Activated naive CD4-positive, alpha-beta T cell treated with anti-CD3 and anti-CD28 coated beads, Interleukin-2, amount 10 ng/mL, durations not matched to agents 7 days and 5 days (primary cell): ENCODE measurements at places on chromosomes 16 and 17.

DNA sequence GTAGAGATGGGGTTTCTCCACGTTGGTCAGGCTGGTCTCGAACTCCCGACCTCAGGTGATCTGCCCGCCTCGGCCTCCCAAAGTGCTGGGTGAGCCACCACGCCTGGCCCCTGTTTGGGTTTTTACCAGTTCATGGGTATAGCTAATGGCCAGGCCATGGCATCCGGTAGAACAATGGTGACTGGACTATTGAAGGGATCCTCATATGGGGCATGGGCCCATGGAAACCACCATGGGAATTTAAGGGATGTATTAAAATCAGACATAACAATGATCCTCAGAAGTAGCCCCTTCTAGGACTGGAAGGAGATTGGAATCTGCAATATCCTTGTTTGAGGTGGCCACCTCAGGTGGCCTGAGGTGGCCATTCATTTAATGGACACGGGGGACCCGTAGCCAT is 17.5 kb upstream of the GUCY2D start:
- no peak for DNase-seq

- peak; percentile 69 for DNase-seq
Measured at GRCh38 chr16:68257251-68257905, 6.9 kb upstream of the SLC7A6 start.

DNA sequence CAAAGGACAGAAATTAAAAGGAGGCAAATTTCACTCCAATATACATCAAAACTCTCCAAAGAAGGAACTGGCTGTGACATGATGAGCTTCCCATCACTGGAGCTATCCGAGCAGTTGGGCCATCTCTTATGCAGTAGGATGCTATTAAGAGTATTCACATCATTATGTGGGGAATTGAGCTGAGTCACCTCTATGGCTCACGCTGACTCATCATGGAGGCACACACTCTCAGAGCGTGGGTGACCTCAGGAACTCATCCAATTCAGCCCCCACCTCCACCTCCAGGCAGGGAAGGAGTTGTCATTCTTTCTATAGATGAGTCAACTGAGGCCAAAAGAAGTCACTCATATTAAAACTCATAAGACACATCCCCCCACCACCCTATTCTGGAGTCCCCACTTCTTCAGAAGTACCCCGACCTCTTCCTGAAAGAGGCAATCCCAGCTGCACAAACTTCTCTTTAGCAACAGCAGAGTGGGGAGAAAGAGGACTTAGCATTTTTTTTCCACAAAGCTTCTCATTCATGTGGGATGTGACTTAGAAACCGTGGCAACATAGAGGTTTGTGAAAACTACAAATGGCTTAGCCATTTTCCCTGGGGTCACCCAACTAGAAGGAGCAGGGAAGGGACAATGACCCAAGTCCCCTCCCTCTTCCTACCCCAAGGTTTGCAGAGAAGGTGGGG is 32.5 kb downstream of the ABCC12 start:
- no peak for DNase-seq

GRCh38 chr16:55513616-55514015 is 4.7 kb downstream of the LPCAT2 start:
- DNase-seq, result no peak

DNA sequence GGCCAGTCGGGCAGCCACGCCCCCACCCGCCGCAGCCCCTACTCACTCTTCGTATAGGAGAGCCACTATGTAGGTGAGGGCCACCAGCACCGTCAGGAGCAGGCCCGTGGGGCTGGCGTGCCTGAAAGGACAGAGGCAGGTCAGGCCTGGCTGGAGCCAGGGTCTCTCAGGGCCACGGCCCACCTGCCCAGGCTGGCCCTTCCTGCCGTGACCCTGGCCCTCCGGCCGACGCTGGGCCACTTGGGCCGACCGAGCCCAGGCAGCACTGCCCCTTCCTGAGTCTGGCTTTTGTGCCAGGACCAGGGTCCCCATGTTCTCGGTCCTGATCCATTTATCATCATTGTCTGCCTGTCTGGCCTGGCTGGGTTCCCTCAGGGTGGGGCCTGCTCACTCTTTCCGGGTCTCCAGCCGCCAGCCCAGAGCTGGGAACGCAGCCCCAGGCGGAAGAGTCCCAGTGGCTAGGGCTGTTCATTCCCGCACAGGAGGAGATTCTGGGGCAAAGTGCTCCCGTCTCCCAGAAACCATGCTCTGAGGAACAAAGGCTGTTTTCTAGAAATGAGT is 10.1 kb upstream of the RASD1 start:
- no peak for DNase-seq

DNA sequence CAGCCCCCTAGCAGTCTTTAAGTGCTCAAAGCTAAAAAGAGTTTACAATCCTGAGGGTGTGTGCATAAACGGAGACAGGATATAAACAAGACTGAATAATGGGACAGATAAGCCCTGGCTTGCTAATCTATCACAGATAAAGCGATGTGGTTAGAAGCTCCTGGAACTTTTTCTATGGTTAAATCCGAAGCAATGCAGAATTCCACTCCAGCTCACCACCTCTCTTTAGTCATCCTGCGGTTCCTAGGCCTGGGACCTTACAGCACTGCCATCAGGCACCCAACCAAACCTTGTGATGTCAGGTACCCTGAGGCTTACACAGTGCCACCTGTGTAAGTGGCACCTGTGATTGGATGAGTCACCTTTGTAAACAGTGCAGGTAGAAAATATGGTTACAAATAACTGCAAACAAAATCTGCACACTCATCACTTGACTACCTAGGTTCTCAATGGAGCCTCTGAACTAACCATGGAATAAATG is 31.5 kb upstream of the B4GALNT2 start:
- no peak for DNase-seq

DNA sequence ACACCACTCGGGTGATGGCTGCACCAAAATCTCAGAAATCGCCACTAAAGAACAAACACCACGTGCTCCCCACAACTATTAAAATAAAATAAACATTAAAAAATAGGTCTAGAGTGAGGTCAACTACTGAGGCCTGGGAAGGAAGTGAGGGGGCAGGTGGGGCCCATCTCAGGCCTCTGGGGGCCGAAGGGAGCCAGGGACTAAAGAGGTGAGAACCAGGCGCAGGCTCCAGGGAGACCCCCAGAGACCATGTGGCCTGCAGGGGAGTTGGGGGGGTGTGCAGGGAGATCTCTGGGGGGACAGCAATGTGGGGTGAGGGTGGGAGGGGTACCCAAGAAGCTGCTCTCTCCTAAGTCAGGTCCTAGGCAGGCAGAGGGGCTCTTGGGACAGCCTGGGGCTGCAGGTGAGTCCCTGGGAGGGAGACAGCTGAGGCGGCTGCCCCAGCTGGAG is 111.3 kb upstream of the SMURF2 start:
- DNase-seq, result no peak

DNA sequence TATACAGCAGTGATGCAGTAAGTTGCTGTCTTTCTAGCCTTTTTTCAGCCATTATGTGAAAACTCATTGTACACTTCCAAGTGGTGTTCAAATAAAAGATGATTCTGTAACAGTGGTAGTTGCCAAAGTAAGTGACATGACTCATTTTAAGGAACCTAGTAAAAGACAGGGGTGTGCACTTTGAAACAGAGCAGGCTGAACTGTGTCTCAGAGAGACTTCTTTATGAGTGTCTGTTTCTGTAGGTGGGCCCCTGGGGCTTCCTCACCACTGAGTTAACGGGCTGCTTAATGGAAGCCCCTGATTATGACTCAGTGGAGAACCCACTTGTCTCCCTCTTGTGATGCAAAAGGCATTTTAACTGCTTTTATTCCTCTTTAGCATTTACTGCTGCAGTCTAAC is 147.3 kb downstream of the PCTP start:
- DNase-seq, result no peak

GRCh38 chr17:73603971-73604370 is 40.3 kb downstream of the SDK2 start:
- no peak for DNase-seq

- no peak for DNase-seq
Measured at GRCh38 chr17:82502207-82502606, 17.3 kb upstream of the FOXK2 start.

DNA sequence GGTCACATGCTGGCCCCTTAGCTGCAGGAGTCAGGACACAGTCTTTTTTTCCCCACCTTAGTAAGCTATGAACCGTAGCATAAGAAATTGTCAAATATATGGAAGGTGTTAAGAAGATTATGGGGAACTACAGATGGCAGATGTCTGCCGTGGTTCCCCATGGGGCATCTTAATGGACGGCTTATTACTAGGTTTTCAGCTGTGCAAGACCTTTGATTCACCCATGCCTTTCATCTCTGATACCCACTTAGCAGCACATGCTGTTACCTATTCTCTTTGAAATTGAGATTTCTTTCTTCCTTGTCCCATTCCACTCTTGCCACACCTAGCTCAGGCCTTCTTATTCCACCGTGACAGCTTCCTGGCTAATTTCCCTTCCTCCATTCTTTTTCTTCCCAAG is 70.7 kb downstream of the RPTOR start:
- no peak for DNase-seq

GRCh38 chr17:63335831-63336230 is 110.3 kb downstream of the CYB561 start:
- no peak for DNase-seq

- no peak for DNase-seq
Measured at GRCh38 chr16:13306161-13306995, 405.0 kb downstream of the SHISA9 start.

DNA sequence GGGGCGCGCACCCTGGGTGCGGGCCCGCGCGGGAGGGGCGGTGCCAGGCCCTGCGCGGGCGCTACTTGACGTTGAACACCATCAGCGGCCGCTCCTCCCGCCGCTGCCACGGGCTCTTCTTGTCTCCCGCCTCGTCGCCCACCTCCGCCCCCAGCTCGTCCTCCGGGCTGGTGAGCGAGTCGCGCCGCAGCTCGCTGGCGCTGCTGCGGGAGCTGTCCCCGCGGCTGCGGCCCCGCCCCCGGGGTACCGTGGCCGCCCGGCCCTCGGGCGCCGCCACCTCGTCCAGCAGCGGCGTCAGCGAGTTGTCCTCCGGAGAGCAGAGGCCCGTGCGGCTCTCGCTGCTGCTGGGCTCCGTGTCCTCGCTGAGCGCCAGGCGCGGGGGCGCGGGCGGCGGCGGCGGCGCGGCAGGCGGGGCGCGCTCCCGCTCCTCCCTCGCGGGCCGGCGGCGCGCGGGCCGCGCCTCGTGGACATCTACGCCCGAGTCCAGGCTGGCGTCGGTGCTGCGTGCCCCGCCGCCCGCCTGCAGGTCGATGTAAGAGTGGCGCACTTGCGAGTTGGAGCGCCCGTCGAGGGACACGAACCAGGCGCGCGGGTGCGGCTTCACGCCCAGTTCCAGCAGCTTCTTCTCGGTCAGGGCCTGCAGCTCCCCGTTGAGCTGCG is 8.7 kb downstream of the GRN start:
- peak; percentile 36 for DNase-seq

DNA sequence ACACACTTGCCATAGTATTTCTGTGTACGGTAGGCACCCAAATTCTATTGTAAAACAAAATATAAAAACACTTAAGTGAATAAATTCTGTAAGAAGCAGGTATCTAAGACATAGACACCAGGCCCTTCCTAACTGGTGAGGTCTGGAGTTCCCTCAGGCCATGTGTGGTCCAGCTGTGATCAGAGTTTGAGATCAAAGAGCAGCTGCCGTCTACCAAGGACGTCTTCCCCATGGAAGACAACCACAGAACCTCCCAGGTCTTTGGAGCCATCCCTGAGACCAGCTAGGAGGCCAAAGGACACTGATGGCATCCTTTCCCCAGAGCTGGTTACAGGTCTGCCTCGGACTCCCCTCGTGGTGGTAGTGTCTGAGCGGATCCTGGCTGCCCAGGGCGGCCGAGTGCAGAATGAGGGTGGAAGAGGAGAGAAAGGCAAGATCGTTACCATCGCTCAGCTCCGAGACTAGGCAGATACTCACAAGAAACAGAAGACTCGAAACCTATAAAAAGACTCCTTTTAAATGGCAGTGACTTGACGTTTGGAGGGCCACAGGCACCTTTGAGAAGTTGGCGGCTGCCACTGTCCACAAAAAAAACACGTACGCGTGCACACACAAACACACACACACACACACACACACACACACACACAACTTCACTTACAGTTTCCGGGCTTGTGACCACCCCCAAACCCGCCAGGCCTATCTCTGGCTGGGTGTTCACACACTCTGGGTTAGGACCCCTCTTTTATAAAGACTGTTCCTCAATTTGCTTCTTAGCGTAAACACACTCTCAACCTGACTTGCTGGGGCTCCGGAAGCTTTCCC is 7.5 kb downstream of the TIMP2 start:
- no peak for DNase-seq

- DNase-seq, result no peak
Measured at GRCh38 chr16:58099097-58099955, 29.9 kb downstream of the CFAP20 start.

DNA sequence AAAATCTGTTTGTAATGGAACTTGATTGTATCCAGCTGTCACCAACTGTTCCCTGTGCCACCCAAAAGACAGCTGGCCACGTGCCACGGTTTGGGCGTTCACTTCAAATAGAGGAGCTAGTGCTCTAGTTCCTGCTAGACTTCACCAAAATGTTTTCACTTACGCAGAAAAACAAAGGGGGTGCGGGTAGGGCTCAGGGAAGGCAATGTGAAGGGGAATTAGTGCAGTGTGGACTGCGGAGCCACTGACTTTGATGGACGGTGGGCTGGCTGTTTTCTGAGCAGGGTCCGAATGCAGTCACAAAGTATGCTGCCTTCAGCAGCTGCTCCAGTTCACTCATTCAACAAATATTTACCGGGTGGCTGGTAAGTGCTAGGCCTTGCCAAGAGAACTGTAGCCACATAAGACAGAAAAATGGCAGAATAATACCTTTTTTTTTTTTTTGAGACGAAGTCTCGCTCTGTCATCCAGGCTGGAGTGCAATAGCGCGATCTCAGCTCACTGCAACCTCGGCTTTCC is 7.6 kb upstream of the CYTH1 start:
- DNase-seq, result peak; percentile 74

GRCh38 chr17:3986939-3987335 is 22.7 kb upstream of the ATP2A3 start:
- peak; percentile 8 for DNase-seq

GRCh38 chr16:89103156-89103555 is 9.5 kb downstream of the ACSF3 start:
- no peak for DNase-seq

DNA sequence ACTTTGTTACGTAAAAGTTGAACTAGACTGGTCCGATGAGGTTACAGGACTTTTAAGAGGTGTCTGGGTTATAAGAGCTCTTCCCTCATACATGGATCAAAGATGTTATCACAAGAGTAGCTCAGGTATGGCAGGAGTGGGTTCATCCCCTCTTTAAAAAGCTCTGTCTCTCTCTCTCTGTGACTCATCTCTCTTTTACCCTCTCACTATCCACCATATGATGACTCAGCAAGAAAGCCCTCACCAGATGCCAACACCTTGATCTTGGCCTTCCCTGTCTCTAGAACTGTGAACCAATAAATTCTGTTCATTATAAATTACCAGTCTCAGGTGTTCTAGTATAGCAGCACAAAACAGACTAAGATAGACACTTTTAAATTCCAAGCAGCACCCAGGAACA is 1.9 kb upstream of the CLEC19A start:
- DNase-seq, result no peak

- no peak for DNase-seq
Measured at GRCh38 chr17:65191811-65192740, 54.9 kb downstream of the RGS9 start.
